ENCODE measurements at places on chromosomes 12 and 14.

DNA sequence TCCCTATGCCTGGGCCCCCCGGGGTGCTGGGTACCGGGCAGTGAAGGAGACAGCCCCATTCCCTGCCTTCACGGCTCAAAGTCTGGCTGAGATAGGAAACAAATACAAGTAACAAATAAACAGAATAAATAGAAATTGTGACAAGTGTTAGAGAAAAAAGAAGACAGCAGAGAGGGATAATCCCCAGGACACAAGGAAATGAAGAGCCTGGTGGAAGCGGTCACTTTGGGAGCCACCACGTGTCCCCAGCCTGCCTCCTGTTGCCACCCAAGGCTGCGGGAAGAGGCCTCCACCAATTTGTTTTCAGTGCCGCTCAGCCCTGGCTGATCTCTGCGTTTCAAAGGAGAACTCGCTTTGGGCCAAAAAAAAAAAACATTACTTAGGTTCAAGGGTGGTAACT is 31.2 kb downstream of the RBM19 start:
- no peak for DNase-seq

DNA sequence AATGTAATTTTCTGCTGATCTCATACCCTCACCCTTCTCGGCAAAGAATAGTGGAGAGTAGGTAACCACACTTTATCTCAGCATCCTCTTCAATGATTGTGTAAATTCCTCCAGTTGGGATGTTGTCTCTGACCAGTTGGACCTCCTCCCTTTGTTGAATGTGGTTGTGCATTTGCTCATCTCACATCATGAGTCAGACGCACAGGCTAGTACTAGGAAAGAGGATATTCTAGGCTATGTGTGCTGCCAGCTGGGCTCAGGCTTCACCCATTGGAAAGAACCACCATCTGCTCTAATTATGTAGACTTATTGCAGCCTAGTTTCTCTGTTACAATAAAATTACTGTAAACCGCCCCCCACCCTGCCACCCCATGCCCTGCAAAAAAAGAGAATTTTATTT is 90.3 kb downstream of the LMO3 start:
- DNase-seq, result no peak

DNA sequence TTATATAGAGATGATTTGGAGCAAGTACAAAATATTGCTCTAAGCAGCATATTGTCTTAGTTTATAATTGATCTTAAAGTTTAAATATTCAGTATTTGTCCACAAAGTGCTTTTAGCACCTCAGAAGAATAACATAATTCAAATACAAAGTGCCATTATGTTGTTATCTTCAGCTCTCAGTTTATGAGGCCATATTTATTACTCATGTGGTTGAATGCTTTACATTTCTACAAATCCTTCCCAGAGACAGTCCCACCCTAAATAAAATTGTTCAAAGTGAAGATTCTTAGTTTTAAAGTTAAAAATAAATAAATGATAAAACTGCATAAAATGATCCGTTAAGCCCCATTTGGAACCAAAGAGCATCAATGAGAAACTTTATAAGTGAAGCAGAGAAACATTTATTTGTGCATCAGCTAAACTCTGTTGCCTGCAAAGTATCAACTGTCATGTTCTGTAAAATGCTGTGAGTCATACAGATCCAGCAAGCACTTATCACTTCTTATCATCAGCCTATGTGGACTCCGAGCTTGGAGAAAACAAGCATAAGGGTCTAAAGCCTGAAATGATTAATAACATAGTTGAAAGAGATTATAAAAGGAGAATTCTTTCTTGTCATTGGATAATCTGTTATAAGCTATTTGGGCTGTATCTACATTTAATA is 218.9 kb downstream of the ADAMTS20 start:
- DNase-seq, result no peak

- DNase-seq, result no peak
Measured at GRCh38 chr12:34397591-34398365, 375.5 kb downstream of the ALG10 start.

DNA sequence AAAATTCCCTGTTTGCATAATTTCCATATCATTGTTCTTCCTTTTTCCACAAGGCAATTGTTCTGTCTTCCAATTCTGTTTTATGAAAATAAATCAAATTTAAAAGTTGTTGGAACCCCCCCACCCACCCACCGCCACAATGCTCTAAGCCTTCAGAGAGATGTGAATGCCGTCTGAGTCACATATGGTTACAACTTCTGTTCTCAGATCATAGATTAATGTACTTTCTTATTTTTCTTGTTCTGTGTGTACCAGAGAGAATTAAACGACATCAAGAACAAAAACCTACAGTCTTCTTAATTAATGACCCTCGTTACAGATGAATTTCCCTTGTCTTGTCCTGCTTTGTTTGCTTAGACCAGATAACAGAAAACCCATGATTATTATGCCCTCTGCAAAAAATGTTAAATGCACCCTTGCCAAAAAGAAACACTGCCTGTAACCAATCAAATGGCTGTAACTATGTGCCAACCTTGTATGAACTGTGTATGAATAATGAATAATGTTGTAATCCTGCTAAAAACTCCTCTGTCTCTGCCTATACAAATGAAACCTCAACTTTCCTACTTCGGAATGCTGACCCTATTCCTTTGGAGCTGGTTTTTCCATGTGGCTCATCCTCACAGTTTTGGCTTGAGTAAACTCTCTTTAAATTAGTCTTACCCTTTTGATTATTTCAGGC is 14.0 kb downstream of the OR6S1 start:
- DNase-seq, result no peak

GRCh38 chr12:47967461-47968321 is 4.3 kb downstream of the TMEM106C start:
- no peak for DNase-seq

DNA sequence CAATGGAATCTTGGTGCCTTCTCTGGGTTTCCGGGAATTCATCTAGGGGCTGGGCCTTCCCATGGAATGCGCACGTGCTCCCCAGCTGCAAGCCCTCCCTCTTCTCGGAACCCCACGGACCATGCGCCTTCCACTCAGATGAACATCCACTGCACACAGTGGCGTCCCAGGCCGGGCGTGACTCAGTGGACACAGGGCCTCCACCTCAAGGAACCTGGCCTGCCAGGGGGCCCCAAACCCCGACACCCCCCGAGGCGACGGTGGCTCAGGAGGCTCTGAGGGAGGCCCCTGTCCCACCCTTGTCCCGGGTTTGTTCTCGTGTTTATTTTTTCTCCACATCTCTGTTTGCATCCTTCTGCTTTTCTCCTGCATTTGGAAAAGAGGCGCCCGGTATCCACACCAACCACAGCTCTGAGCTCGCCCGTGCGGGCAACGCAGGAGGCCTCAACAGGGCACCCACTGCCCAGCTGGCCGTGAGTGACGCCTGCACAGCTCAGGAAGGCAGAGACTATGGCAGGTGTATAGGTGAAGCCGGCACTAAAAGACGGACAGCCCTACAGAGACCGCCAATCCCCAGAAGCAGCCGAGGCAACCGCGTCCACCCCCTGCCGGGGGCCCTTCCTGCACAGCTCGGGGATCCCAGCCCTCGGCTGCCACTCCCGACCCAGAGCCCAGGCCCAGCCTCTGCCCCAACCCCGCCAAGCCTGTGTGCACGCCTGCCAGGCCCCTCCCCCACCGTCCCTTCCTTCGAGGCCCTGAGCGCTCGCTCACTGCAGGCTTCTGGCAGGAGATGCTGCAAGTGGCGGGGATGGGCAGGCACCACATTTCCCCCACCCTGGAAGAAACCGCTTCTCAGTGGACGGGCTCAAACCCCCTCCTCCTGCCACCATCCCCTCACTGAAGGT is 23.8 kb upstream of the GALNT9 start:
- no peak for DNase-seq

- DNase-seq, result no peak
Measured at GRCh38 chr14:77542421-77543239, 44.0 kb upstream of the ISM2 start.

- no peak for DNase-seq
Measured at GRCh38 chr12:62436164-62436503, 30.5 kb upstream of the MON2 start.

DNA sequence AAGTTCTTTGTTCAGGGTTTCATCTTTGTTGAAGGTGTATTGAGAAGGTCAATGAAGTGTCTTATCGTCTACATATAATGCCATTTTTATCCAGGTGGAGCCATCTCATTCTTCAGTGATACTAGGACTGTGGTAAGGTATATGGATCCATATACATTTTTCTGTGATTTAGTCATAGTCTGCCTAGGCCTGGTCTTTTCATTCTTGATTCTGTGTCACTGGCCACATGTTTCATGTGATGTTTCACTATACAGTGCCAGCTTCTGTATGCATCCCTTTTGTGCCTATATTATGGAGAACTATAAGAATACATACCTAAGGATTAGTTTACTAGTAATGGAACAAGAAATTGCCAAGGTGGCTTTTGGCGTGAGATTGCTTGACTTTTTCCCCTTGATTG is 40.5 kb downstream of the VEZT start:
- DNase-seq, result no peak

DNA sequence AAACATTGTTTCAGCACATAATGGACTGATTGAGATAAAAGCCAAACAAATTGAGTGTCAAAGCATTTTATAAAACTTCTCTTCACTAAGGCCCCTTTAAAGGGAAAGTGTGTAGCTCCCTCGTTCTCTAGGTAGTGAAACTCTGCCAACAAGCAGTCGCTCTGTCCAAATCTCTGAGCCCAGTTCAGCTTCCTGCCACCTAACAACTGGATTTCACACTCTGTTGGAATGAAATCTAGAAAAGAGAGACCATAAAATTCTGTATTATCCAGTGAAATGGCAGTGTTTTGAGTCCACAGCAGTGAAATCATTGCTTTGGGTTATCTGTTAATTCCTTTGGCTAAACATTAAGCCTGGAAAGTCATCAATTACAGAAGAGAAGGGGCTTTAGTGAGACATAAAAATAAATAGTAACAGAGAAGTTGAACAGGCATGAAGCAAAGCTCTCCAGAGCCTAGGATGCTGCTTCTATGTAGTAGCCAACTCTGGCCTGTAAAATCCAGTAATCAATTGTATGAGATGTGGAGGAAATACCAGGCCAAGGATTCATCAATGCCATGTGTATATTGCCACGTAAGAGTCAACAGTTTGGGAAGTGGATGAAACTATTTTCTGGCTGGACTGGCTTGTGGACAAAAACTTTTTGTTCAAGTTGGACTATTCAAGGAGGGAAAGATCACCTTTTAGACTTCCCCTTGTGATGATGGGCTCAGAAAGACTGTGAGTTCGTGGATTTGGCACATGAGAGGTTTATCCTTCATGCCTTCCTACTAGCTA is 122.5 kb downstream of the WIF1 start:
- DNase-seq, result no peak

DNA sequence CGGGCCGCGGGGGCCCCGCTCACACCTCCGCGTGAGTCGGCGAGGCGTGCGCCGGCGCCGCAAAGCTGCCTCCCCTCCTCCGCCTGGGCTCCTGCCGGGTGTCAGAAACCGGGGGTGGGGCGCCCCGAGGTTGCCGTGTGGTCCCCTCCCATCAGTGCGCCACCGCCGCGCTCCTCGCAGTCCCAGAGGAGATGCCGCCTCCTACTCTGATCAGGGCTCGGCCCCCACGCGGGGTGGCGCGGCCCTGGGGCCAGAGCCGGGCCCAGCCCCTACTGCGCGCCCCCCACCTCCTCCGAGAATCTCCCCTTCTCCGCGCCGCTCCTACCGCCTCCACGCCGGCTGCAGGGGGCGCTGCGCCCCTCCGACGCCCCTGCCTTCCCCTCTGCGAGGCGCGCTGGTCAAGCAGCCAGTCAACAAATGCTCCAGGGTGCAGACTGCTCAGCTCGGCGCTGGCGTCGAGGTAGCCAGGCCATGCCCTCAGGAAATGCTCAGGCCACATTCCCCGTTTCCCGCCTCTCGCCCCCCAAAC is 467 bp upstream of the JAG2 start:
- no peak for DNase-seq

DNA sequence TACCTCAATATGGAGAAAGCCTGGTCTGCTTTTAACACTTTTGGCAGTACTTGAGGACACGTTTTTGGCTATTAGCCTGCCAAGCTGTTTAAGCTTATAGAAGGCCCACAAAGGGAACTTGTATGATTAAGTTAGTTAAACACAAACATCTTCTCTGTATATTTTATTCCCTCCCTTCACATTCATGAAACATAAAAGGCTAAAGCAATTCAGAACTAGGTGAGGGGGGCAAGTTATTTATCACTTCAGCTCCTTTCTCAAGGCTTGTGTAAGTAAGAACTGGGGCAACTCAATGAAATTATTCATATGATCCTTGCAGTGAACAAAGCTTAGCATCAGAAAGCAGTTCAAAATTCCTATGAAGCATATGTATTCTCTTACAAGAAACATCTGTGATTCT is 7.5 kb downstream of the PRICKLE1 start:
- DNase-seq, result no peak

DNA sequence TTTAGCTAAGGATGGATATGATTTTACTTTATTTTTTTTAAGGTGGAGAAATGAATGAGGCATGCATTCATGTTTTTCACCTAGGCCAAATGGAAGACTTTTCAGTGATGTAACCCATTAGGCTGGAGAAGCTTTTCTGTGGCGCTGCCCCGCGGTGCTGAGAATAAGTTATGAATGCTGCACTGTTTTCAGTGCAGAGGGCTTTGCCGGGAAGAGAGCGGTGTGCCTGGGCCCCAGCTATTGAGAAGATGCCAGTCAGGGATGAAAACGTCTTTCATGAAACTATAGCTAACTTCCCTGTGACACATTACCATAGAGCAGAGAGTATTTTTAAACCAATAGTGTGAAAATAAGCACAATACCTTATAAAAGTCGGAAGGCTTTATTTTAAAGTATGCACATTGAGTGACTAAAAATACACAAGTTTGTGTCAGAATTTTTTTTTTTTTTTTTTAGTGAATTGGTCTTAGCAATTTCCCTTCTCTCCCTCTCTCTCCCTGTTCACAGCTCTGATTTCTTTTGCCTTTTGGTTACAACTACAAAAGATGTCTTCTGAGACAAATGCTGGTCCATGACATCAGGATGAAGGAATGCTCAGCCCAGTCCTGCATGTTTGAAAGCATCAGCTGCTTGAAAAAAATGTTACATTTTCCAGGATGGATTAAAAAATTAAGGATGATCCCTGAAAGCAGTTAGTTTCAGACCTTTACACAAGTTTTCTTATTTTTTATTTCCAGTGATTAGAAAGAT is 48.3 kb downstream of the NPAS3 start:
- DNase-seq, result no peak

DNA sequence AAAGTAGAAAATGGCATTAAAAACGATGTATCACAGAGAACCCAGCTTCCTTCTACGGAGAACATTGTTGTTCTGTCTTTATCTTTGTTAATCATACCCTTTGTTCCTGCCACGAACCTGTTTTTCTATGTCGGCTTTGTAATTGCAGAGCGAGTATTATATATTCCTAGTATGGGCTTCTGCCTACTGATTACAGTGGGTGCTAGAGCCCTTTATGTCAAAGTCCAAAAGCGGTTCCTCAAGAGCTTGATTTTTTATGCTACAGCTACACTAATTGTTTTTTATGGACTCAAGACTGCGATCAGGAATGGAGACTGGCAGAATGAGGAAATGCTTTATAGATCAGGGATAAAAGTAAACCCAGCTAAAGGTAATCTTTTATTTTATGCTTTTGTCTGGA is 209.6 kb downstream of the TMTC2 start:
- DNase-seq, result no peak

- no peak for DNase-seq
Measured at GRCh38 chr14:61467296-61467695, 145.9 kb downstream of the PRKCH start.

GRCh38 chr12:80632835-80633234 is 74.6 kb upstream of the MYF6 start:
- no peak for DNase-seq

- DNase-seq, result no peak
Measured at GRCh38 chr14:55129086-55129427, at the start of gene LGALS3. TSS of gene LGALS3 (plus strand) at chr14:55129252. CDS start at chr14:55137374, 8,122 bp downstream.

GRCh38 chr14:100428727-100429126 is 105.6 kb downstream of the SLC25A47 start:
- no peak for DNase-seq

- no peak for DNase-seq
Measured at GRCh38 chr12:66252771-66253170, 49.5 kb upstream of the HELB start.

Data from cortex of kidney (tissue), 1 donor.